Activated CD4-positive, alpha-beta T cell treated with anti-CD3 and anti-CD28 coated beads, Interleukin-2, amount 10 ng/mL, durations not matched to agents 7 days and 5 days (primary cell): ENCODE measurements at places on chromosomes 6 and 20. TPM values are rescaled to one million over a fixed set of nuclear protein-coding genes. Genes with fewer than 3 reads are reported as not detected.

The AK9 gene
- total RNA-seq: 3.4 TPM

The AIG1 gene
- total RNA-seq: 11.7 TPM

The GPX5 gene
- total RNA-seq: not detected

The CST7 gene
- 26.7 TPM for total RNA-seq

The EYS gene
- total RNA-seq: not detected

The C6orf15 gene
- not detected for total RNA-seq

The MRAP2 gene
- total RNA-seq: not detected

The ARMC12 gene
- total RNA-seq: 1.2 TPM

The JPH2 gene
- total RNA-seq: not detected

The BPIFB4 gene
- not detected for total RNA-seq

The GHRH gene
- total RNA-seq: not detected

The GPSM3 gene
- 282 TPM for total RNA-seq

The LY6G6D gene
- total RNA-seq: not detected
